SK-MEL-5 (cell line): ENCODE measurements at places on chromosomes 13 and 19. TPM values are rescaled to one million over a fixed set of nuclear protein-coding genes. Genes with fewer than 3 reads are reported as not detected.

The PRODH2 gene
- not detected in 2 replicates for total RNA-seq

DNA sequence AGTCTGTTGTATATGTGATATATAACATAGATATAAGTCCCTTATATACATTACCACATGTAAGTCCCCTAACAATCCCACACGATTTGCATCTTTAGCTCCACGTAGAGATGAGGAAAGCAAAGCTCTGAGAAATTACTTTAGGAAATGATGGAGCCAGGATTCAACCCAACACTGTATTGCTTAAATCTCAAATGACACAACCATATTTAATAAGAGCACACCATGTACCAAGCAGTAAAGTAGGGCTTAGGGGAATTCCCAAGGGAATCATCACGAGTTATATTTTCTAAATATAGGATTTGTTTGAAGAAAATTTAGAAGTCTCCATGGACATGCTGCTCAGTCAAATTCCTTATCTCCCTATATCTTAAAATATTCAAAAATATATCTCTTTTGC, 61.3 kb upstream of the POMP start:
- DNase-seq = no peak

- no peak for DNase-seq
Measured at GRCh38 chr13:106052200-106052767, 483.2 kb downstream of the EFNB2 start.

- DNase-seq = no peak
Measured at GRCh38 chr19:51148580-51148979, 6.5 kb downstream of the SIGLEC7 start.

- no peak for DNase-seq
Measured at GRCh38 chr19:3768015-3768747, 3.8 kb downstream of the RAX2 start.
